ENCODE measurements at places on chromosomes 7 and 10.

- no peak for DNase-seq
Observed at GRCh38 chr7:76358011-76358480, 745 bp downstream of the YWHAG start.

- DNase-seq: no peak
Observed at GRCh38 chr10:102457591-102458150, 6.3 kb upstream of the C10orf95 start.

- no peak for DNase-seq
Observed at GRCh38 chr7:67008260-67008659, 11.6 kb downstream of the TYW1 start.

DNA sequence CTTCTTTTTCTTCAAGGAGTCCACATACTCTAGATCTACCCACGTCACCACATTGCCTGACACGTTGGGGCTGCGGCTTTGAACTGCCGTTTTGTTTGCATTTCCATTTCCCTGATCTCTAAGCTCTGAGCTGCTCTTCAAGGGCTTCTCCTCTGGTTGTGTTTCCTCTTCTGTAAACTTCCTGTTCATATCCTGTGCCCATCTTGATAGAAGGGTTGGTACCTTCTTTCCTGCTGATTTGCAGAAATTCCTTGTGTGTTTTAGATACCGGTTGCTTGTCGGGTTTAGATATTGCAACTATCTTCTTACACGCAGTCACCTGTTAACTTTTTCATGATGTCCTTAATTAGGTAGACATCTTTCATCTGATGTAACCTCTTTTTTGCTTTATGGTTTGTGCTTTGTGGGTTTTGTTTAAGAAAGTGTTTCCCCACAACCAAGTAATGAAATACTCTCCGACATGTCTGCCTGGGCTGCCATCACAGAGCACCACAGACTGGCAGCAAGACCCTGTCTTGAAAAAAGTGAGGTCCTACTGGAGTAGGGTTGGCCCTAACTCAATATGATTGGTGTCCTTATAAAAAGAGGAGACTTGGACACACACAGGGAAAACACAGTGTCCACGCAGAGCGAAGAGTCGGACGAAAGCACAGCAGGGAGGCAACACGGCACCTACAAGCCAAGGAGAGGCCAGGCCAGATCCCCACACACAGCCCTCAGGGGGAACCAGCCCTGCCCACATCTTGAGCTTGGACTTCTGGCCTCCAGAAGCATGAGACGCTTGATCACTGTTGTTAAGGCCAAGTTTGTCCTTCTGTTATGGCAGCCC is 99.1 kb upstream of the PDGFA start:
- DNase-seq: no peak

- DNase-seq: no peak
Observed at GRCh38 chr7:29319719-29320521, 125.3 kb downstream of the CHN2 start.

GRCh38 chr10:78980354-78980753 is 88.4 kb upstream of the ZMIZ1 start:
- no peak for DNase-seq

DNA sequence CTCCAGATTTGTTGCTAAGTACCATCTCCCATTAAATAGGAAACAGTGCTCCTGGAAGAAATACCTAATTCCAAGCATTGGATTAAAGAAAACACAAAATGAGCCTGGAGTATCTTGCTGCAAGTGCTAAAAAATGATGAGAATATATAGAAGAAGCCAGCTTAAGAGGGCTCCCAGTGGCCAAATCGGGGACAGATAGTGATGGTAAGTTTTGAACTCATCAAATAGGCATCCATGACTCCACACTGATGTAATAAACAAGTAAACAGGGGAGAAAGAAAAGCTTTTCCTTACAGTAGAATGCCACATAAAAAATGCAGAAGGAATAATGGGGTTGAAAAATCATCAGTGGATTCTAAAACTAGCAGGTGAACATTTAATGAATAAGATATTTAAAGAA is 72.4 kb downstream of the CTTNBP2 start:
- DNase-seq: no peak

DNA sequence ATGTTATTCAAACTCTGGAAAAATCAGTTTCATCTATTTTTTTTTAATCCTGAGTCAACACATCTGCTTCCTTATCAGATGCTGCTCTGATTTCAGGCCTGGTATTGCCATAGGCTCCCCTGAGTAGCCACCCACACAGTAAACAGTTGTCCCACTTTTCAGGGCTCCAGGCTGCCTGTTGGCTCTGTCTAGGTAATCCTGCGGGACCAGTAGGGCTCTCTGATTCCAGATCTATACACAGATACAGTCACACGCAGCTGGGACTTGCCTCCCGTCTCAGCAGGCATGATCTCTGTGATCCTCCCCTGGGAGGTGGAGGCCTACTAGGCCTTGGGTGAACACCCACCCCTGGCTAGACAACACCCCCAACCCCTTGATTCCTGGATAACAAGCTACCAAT is 206.1 kb downstream of the CREB5 start:
- no peak for DNase-seq

DNA sequence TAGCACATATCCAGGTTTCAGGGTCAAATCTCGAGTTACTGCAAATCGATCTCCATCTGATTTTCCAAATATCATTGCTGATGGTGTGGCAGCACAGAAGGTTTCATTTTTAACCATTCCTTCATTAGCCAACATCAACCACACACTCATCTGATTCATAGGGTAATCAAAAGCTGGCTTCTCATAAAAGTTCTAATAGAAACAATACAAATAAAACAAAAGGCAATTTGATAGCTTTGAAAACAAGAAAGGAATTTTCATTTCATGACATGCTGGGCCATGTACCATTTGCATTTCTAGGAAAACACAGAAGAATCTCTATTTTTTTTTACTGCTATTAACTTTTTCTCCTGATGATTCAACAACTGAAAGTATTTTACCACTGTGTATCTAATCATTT is 147.7 kb upstream of the SLC26A5 start:
- DNase-seq: no peak

DNA sequence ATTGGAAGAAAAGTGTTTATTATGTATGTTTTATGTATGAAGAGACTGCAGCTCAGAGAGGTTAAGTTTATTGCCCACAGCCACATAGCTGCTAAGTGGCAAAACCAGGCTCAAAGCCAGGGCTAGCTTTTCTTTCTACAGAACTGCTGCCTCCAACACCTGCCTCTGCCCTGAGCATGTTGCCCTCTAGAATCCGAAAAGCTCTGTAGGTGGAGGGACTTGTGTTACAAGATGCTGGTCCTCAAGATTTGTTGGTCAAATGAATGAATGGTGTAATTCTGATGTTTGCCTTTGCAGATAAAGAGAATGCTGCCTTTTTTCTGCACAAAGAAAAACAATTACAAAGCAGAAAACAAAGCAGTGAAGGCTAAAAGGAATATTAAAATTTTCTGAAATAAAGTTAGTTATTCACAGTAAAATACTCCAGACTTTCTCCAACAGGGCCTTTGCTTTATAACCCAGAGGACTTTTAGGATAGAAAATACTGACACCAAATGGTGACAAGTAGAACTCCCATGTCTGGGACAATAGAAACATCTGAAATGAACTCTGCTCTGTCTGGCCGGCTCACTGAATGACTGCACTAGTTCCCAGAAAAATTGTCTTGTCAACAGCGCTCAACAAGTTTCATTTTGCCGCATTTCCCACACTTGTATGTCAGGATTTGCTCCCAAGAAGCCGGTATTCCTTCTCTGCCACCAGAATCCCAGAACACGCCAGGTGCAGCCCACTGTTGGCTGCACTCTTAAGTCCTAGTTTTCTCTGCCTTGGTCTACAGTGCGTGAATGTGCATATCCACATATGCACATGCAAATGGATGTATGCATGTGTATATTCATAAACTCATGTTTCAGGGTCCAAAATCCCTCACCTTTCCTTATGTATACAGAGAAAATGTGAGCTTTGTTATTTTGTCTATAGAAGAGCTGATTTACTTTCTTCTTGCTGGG is 11.0 kb upstream of the DNTT start:
- no peak for DNase-seq

- no peak for DNase-seq
Observed at GRCh38 chr7:155763691-155764437, 48.4 kb downstream of the SHH start.

DNA sequence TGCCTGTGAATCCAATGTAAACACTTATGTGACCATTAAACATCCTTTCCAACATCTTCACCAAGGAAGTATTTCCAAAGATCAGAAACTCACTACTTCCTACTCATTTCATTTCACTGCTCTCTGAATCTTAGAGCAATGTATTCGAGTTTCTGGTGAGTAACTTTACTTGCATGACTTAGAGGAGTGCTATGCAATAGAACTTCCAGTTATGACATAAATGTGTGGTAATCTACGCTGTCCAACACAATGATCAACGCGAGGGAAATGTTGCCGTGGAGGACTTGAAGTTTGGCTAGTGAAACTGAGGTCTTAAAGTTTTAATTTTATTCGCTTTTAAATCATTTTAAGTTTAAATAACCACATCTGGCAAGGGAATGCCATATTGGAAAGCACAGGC is 1326.3 kb downstream of the XPNPEP1 start:
- DNase-seq: no peak

Measured in NCI-H226 (cell line).